Colonic mucosa (tissue), 4 donors: ENCODE measurements at places on chromosomes 7 and 10. TPM values are rescaled to one million over a fixed set of nuclear protein-coding genes. Genes with fewer than 3 reads are reported as not detected.
A peak's percentile ranks its signal among the peaks of the same experiment; 100 is the strongest.

Gene FBXO24
- 1.8 TPM for total RNA-seq

Gene PDE6C
- total RNA-seq = not detected

GRCh38 chr7:87506246-87507180 is 31.0 kb upstream of the ABCB4 start:
- DNase-seq = no peak

Gene NRAP
- 1.3 TPM for total RNA-seq

DNA sequence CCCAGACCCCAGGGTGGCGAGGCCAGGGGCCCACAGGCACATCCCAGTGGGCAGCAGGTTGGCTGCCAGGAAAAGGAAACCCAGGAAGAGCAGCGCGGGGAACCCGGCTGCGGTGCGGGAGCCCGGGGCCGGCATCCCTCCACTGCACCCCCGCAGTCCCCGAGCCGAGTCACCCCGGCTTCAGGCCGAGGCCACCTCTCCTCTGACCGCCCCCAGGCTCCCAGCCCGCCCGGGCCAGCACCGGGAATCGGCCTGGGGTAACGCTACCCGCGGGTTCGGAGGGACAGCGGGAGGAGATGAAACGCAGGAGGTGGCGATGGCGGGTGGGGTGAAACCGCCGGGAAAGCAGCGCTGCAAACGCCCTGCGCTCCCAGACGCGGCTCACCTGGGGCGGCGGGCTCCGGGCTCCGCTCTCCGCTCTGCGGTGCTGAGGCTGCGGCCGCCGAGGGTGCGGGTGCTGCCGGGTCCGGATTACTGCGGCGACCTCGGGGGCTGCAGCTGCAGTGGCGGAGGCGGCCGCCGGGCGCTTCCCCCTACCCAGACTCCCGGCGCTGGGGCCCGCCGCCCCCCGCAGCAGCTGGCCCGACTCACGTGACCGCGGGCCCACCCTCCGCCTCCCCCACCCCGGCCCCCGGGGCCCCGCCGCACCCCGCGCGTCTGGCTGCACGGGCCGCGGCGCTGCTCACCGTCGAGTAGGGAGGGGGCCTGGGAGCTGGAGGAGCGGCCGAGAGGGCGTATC is at the start of gene SCRN1:
Gene SCRN1 (minus strand): TSS at position 545 of the 739 bp plus-strand sequence. CDS start 20,734 bp downstream, outside the sequence.
- peak; percentile 43 for DNase-seq

Gene SFRP4
- not detected for total RNA-seq

DNA sequence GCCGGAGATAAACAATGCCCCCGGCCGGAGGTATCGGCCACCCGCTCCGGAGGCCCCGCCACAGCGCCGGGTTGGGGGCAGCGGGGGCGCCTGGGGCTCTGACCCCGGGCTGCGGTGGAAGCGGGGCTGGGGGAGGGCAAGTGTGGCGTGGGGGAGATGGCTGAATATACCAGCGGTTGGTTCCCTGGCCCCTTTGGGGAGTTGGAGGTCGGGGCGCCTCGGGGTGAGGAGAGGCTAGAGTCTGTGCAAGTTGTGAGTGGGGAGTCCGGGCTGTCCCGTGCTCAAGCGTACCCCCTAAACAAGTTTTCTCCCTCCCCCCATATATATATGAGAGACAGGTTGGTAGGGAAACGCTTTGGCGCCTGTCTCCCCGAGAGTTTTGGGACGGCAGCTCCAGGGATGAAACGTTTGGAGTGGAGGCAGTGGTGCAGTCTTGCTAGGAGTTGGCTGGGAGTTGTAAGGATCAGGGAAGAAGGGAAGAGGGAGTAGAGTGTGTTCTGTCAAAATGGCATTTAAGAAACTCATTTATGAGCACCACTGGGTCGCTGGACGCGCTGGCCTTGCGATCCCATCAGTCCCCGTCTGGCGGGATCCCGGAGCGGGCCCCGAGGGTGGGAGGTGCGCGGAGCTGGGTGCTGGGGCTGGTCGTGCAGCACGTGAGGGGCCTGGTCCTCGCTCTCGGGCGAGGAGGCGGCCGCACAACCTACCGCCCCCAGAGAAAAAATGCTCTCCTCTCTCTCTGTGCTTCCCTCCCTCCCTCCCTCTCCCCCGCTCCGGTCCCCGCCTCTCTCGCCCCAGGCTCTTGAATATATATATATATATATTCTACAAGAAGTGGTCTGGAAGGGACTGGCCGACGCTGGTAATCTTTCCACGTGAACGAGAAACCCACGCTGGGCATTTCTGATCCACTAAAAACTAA is 1.1 kb downstream of the TET1 start:
- no peak for DNase-seq

Gene ITGA8
- 2.1 TPM for total RNA-seq
